Aorta (tissue), 5 donors: ENCODE measurements at places on chromosomes 5 and 9. TPM values are rescaled to one million over a fixed set of nuclear protein-coding genes. Genes with fewer than 3 reads are reported as not detected.

ACTBL2 gene
- total RNA-seq: not detected

PTGDS gene
- total RNA-seq: 145 TPM

GRCh38 chr5:135155616-135156214 lies 121.7 kb upstream of the PITX1 start:
- no peak overlapping the region for H3K27ac ChIP-seq
- H3K36me3 ChIP-seq: no peaks in the 10 kb centered on the region
- no peak overlapping the region for H3K4me3 ChIP-seq
- no peaks in the 10 kb centered on the region for H3K27me3 ChIP-seq

DNA sequence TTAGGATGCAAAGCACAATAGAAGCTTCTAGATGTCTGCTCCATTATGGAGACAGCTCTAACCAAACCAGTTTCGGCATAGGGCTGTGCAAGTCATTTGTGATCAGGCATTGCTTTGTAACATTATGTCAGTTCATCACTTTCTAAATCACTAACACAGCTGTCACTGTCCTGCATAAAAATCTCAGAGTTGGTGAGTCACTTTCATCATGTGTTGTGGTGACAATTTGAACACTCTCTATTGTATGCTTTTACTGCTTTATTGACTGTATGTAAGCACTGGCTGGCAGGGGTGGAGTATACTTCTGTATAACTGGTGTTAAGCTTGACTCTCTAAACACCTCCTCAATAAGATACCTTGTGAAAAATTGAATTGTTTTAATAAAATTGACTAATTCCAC lies 77.9 kb downstream of the SLCO4C1 start:
- no peaks in the 10 kb centered on the region for H3K36me3 ChIP-seq
- H3K27ac ChIP-seq: no peak overlapping the region
- DNase-seq: no peak
- no peak overlapping the region for H3K4me3 ChIP-seq
- no peaks in the 10 kb centered on the region for H3K4me1 ChIP-seq
- no peaks in the 10 kb centered on the region for H3K27me3 ChIP-seq

GRCh38 chr5:1383344-1383743 lies 38.4 kb upstream of the CLPTM1L start:
- no peak overlapping the region for H3K4me3 ChIP-seq
- H3K36me3 ChIP-seq: no peaks in the 10 kb centered on the region
- no peaks in the 10 kb centered on the region for H3K27me3 ChIP-seq
- DNase-seq: no peak
